CD4-positive, alpha-beta T cell (primary cell): ENCODE measurements at places on chromosomes 4 and X.

DNA sequence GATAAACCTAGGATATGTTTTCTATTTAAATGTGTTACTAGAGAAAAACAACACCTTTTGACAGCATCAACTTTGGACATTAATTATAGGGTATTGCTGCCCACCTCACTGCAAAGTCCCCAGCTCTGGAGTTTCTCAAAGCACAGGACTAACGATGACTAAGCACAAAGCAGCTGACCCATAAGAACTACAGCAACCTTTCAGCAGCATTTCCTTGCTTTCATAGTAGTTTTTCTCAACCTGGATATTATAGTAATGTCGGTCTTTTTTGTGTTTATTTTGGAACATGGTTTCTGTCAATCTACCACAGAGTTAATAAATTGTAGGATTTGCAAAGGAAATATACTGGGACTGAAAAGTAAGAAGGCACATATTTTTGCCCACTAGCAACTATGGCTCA lies 21.5 kb downstream of the HHIP start:
- no peak for DNase-seq

- DNase-seq = no peak
Observed at GRCh38 chr4:14267373-14268060, 640.0 kb upstream of the BOD1L1 start.

GRCh38 chrX:28312259-28312658 lies 275.0 kb upstream of the IL1RAPL1 start:
- DNase-seq = no peak

GRCh38 chr4:22778547-22779163 lies 85.9 kb downstream of the GBA3 start:
- no peak for DNase-seq

DNA sequence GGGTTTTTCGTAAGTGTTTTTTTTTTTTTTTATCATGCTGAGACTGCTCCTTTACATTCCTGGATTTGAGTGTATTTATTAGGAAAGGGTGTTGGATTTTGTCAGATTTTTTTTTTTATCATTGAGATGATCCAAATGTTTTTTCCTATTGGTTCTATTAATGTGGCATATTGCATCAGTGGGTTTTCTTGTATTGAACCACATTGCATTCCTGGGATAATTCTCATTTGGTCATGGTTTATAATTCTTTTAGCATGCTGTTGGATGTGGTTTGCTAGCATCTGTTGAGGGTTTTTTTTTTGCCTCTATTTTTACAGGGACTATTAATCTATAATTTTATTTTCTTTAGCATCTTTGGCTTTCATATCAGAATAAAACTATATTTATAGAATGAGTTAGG lies 28.8 kb downstream of the COL4A5 start:
- no peak for DNase-seq

- no peak for DNase-seq
Observed at GRCh38 chrX:42269186-42269585, 345.8 kb upstream of the CASK start.

GRCh38 chr4:143531380-143531779 lies 17.9 kb downstream of the SMARCA5 start:
- no peak for DNase-seq

- no peak for DNase-seq
Observed at GRCh38 chr4:101065935-101066485, 281.3 kb downstream of the PPP3CA start.

- DNase-seq = no peak
Observed at GRCh38 chrX:124358800-124359383, 12.5 kb downstream of the SH2D1A start.

DNA sequence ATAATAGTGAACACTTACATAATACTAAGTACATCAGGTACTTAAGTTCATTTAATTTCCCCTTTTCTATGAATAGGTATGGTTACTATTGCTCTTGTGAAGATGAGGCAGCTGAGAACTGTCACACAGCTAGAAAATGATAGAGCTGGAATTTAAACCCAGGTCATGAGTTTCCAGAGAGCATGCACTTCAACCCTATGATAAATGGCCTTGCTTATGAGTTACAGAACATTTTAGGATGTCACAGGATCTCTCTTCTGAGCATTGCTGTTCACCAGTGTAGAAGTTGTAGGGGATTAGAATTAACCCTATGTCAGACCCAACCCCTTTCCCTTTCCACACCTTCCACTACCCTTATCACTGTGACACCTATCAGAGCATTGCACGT lies 46.5 kb upstream of the TMEM33 start:
- no peak for DNase-seq
